Stimulated activated CD8-positive, alpha-beta memory T cell treated with anti-CD3 and anti-CD28 coated beads, Interleukin-7, amount 100 ng/mL, for 4 hours (primary cell): ENCODE measurements at places on chromosomes 12 and 14.

DNA sequence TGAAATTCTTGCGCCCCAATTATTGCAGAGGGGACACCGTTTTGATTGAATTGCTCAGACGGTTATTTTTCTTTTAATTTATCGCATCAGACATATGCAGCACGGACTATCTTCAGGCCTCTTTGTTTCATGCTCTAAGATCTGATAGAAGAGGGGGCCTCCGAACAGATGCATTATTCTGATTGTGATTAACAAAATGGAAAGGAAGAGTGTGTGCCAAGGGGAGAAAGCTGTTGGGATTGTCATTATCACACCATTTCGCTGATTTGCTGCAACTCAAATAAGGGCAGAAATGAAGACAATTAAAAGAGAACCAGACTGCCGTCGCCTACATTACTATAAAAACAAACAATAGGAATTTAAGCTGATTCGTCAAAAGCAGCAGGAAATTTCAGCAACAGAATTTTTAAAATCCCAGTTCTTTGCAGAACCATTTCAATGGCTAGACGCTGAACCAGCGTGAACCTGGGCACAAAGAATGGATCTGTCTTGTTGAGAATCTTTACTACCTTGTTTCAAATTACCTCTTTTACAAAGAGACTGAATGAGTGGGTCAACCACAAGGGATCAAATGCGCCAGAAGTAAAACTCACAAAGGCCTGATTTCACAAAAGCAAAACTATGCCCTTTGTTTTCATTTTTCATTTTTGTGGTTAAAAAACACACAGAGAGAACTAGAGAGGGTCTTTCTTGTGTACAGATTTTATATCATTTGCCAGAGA, 30.6 kb downstream of the TMEM132D start:
- no peak for DNase-seq

DNA sequence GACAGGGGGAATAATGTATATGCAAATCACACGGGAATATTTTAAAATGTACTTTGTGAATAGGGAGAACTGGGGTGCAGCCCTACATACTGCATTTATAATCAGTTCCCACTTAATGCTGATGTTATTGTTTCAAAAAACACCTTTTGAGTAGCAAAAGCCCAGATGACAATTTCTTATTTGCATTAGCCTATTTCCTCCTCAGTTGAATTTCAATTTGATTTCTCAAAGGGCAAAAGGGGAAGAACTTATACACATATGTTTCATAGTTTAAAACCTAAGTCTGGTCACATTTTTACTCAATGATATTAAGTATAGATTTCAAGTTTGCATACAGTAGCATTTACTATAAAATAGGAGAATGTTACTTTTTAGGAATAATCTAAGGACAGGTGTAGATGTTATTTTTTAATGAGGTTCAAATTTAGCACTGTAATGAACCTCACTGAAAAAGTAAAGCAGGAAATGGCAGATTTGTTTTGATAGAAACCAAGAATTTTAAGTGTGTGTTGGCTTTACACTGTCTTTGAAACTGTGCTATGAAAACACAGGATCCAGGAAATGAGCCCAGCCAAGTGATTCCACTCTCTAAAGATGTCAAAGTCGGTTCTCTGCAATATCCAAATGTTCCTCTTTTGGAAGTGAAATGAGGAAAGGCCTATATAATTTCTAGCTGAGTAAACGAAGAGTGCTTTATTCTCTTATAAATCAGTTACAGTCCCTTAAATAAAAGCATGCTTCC, 367.4 kb downstream of the BTG1 start:
- no peak for DNase-seq

GRCh38 chr12:42125388-42125767, 19.3 kb downstream of the GXYLT1 start:
- no peak for DNase-seq

DNA sequence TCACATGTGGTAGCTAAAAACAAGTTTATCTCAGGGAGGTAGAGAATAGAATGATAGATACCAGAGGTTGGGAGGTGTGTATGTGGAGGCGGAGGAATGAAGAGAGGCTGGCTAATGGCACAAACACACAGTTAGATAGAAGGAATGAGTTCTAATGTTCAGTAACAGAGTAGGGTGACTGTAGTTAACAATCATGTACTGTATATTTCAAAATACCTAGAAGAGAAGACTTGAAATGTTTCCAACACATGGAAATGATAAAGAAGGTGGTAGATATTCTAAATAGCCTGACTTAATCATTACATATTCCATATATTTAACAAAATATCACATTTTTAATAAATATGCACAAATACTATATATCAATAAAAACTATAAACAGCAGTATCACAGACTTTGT, 8.9 kb upstream of the IFNG-AS1 start:
- DNase-seq: no peak

DNA sequence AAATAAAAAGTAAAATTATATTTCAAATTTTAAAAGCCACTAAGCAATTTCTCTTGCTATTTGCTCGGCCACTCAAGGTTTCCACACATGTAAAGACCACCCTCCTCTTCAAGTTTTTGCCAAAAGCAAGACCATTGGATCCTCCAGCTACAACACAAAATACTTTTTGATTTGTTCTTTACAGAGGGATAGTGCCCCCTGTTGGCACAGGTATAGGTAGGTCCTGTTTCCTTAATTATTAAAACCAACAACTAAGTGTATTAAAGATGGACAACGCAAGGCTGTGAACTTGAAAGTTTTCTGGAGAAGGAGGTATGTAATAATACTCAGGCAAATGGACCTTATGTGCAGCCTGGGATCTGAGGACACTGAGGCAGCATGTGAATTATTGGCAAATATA, 23.8 kb downstream of the ATP6V1D start:
- DNase-seq: no peak

GRCh38 chr12:57165741-57166140, 18.3 kb upstream of the LRP1-AS start:
- no peak for DNase-seq

GRCh38 chr14:58887931-58888330, 250.2 kb downstream of the DACT1 start:
- no peak for DNase-seq

- no peak for DNase-seq
Measured at GRCh38 chr14:58749066-58749669, 111.4 kb downstream of the DACT1 start.

- DNase-seq: no peak
Measured at GRCh38 chr14:65211341-65211987, 109.1 kb upstream of the MAX start.

GRCh38 chr14:29102266-29102665, 335.7 kb downstream of the FOXG1 start:
- no peak for DNase-seq

GRCh38 chr12:106139422-106140171, 843 bp upstream of the NUAK1 start:
- DNase-seq: no peak

- no peak for DNase-seq
Measured at GRCh38 chr14:50333014-50333509, 20.9 kb downstream of the DMAC2L start.

DNA sequence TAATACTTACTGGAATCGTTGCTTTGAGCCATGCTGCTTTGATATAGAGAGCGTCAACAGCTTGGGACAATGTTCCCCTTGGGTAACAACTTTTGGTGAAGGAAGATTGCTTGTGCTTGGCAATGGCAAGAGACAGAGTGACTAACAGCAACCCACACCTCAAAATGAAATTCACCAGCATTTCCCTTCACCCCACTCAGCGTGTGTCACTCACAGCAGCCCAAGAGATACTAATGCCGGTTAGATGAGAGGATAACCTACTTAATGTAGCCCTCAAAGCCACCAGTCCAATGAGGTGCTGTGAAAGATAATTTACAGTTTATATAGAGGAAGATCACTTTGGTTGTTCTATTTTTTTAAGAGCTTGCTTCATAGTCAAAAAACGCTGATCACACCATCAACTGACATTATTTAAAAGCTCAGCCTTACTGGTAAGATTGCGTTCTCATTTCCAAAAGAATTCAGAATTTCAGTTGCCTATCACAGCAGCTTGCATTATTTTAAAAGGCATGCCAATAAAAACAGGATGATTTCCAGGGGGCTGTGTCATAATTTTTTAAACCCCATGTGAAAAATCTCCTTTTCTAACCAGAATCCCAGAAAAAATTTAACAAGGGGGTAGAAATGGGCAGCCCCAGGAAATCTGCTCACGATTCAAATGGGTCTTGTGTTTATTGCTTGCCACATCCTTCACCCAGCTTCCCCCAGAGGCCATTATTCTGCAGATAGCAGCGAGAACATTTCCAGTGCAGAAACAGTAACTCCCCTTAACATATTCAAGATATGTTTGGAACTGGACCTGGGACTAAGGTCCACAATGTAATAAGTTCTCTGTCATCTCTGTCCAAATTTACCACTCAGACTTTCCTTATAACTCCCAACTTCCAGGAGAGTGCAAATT, at the start of gene IL26:
Gene IL26, minus strand, starts transcription at position 235 of the 901 bp plus-strand sequence. Its CDS starts 54 bp downstream, at position 181.
- DNase-seq: no peak

DNA sequence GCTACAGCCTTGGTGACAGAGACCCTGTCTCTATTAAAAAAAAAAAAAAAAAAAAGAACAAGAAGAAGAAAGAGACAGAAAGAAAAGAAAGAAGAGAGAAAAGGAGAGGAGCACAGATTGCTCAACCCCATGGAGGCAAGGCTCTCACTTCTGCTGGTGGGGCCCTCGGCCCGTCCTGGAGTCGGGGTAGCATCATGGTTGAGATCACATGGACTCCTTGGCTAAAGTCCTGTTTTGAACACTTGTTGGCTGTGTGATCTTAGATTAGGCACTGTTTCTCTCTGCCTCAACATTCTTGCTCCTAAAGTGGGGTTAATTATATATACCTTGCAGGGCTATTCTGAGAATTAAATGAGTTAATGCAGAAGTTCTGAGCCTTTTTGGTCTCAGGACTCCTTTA, 207.7 kb downstream of the CACNA1C start:
- DNase-seq: no peak

GRCh38 chr12:20370866-20371519, 2.7 kb downstream of the PDE3A start:
- DNase-seq: no peak

DNA sequence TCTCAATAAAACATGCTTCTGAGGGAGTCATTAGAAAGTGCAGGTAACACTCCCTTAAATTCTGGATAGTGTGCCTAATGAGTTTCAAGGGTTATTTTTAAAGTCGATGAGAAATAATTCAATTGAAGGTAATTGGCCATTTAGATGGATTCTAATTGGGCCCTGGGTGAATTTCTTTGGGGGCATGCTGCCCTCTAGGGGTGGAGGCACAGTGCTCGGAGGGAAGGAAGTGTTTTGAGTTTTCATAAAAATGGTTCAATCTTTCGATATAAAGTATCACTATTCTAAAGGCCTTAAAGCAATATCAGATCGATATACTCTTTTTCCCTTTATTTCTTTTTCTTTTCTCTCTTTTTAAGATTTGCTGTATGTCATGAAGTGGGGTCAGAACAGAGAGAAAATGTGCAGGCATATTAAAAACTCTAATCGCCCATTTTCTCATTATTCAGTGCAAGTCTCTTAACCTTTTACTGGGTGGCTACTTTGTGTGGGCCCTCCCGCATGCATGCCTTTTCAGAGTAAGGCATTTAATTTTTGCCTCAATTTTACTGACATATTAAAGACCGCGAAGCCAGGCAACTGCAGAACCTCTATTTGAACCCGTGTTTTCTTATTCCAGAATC, 25.5 kb downstream of the NKX2-8 start:
- no peak for DNase-seq

- no peak for DNase-seq
Measured at GRCh38 chr12:26513363-26514043, 318.1 kb downstream of the SSPN start.

- DNase-seq: no peak
Measured at GRCh38 chr12:97386133-97386581, 76.4 kb upstream of the RMST start.

DNA sequence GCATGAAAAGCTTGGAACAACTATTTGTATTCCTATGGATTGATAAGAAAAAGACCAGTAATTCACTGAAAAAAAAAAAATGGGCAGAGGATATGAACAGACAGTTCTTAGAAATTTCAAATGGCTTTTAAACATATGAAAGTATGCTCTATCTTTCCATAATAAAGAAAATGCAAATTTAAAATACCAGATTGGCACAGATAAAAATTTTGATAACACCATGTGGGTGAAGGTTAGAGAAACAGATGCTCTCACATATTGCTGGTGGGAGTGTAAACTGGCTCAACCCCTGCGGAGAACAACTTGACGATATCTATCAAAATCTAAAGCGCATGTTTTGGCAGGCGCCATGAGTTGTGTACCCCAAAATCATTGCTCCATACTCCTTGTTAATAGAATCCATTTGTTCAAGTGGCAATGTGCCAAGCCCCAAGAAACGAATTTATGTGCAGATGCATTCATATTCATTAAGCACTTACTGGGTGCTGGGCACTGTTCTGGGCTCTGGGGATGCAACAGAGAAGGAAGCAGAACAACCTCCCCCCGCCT, 29.5 kb upstream of the TMPO start:
- no peak for DNase-seq

DNA sequence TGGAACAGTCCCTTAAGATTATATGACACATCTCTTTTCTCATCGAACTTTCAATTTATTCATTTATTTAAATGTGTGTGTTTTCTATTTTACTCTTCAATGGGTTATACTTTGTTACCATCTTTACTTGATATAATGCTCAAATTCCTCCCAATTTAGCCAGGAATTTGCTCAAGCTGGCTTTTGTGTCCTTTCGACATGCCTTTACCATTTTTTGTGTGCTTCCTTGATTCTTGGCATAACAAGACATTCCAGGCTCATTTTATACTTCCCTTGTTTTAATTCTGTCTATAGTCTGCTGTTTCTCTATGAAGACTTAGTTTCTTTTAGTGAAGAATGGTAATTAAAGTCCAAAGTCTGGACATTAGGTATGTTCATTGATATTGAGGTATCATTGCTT, 315.8 kb downstream of the AEBP2 start:
- DNase-seq: no peak

DNA sequence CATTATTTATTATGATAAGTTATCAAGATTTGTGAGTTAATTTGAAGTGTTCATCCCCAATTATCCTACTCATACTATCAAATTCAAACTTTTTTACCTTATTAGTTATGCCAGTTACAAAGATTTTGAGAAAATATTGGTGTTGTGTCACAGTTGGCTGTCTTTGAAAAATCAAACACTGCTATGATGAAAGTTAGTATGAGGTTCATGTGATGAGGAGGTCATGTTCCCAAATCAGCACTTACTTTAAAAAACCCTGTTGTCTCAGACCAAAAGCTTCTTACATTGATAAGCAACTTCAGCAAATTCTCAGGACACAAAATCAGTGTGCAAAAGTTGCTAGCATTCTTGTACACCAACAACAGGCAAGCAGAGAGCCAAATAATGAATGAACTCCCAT, 68.1 kb downstream of the TTC6 start:
- no peak for DNase-seq

- no peak for DNase-seq
Measured at GRCh38 chr12:78146365-78146772, 315.7 kb downstream of the NAV3 start.

GRCh38 chr12:116263844-116264243, 13.6 kb downstream of the MED13L start:
- no peak for DNase-seq
